NCI-H1930 (cell line): ENCODE measurements at places on chromosomes 3 and 15.

GRCh38 chr3:58266577-58266976 lies 29.0 kb downstream of the ABHD6 start:
- no peak for DNase-seq

DNA sequence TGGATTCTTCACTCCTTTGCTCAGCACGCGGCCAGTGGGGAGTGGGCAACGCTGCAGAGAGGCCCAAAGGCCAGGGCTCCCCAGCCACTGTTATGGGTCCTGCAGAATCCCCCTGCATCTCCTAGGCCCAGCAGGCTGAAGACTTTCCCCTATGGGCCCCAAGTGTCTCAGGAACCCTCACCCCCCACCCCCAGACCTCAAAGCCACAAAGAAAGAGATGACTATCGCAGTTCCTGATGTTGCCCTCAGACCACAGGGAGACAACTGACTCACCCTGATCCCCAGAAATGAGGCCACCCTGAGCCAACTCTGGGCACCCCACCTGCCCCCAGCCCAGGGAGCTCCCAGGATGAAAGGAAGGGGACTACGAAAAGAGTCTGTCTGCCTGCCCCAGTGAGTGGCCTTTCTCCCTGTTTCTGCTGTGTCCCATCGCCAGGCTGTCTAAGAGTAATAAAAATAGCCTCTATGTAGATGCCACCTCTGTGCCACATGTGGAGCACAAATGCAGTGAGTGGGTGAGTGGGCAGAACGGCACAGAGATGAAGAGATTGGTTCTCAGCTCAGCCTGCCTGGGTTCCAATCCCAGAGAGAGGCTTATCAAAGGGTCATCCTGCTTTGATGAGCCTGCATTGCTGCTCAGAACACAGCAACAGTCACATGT lies 283.0 kb downstream of the UACA start:
- no peak for DNase-seq

GRCh38 chr3:125108833-125109535 lies 53.2 kb upstream of the HEG1 start:
- no peak for DNase-seq

- DNase-seq, result no peak
Observed at GRCh38 chr3:32968920-32969389, 17.5 kb downstream of the CCR4 start.
